Temporal lobe (tissue), 4 donors: ENCODE measurements at places on chromosomes 12 and 14. TPM values are rescaled to one million over a fixed set of nuclear protein-coding genes. Genes with fewer than 3 reads are reported as not detected.

Gene EID3
- 3.2 TPM for total RNA-seq

Gene CLBA1
- 14.0 TPM for total RNA-seq

Gene MMP19
- not detected for total RNA-seq

Gene TRHDE
- 14.0 TPM for total RNA-seq

Gene LRRK2
- total RNA-seq = 7.6 TPM

Gene KRT1
- total RNA-seq = 0.74 TPM

Gene IGF1
- 3.9 TPM for total RNA-seq

Gene TAS2R7
- not detected for total RNA-seq

Gene KRT71
- 0.25 TPM for total RNA-seq

Gene CLEC1B
- not detected for total RNA-seq

Gene CLEC2B
- total RNA-seq = 3.7 TPM

Gene NRIP2
- 0.25 TPM for total RNA-seq

Gene C14orf39
- total RNA-seq = under 0.01 TPM

Gene ARHGAP9
- total RNA-seq = 0.25 TPM

Gene RAB21
- total RNA-seq = 13.3 TPM

Gene KCNMB4
- total RNA-seq = 32.0 TPM

Gene STON2
- total RNA-seq = 27.3 TPM

Gene GSC
- total RNA-seq = not detected

Gene CDK2
- 3.9 TPM for total RNA-seq

Gene TEX52
- total RNA-seq = not detected

Gene RPL10L
- total RNA-seq = 0.25 TPM

Gene DPF3
- total RNA-seq = 4.9 TPM

Gene GDF3
- total RNA-seq = not detected

Gene PPM1H
- 10.1 TPM for total RNA-seq

Gene VTI1B
- 40.6 TPM for total RNA-seq

Gene GLIPR1L2
- 1.7 TPM for total RNA-seq

Gene DLK1
- 0.25 TPM for total RNA-seq

Gene MARK3
- total RNA-seq = 94.7 TPM

Gene KRT83
- total RNA-seq = not detected

Gene SMOC1
- 22.6 TPM for total RNA-seq

Gene P2RX7
- total RNA-seq = 1.7 TPM

Gene MFAP5
- 1.7 TPM for total RNA-seq

Gene POTEM
- total RNA-seq = not detected

Gene ABCB9
- 15.0 TPM for total RNA-seq

Gene AKAP6
- 107 TPM for total RNA-seq

Gene LRRIQ1
- total RNA-seq = 5.9 TPM

Gene KRT6B
- 0.25 TPM for total RNA-seq

Gene C1QL4
- under 0.01 TPM for total RNA-seq

Gene ZFHX2
- 1.5 TPM for total RNA-seq

Gene ZNF891
- 6.6 TPM for total RNA-seq

Gene GPX2
- total RNA-seq = not detected

Gene SPIC
- not detected for total RNA-seq

Gene CACNA1C
- total RNA-seq = 24.1 TPM

Gene KRT77
- total RNA-seq = under 0.01 TPM

Gene DBX2
- 2.2 TPM for total RNA-seq

Gene IFNG-AS1
- total RNA-seq = not detected

Gene TMTC2
- total RNA-seq = 23.4 TPM

Gene CD163
- total RNA-seq = 1.5 TPM

Gene VRTN
- not detected for total RNA-seq

Gene PPFIA2
- total RNA-seq = 150 TPM

Gene HOXC6
- total RNA-seq = not detected
